ENCODE measurements at places on chromosomes 3 and 15.

DNA sequence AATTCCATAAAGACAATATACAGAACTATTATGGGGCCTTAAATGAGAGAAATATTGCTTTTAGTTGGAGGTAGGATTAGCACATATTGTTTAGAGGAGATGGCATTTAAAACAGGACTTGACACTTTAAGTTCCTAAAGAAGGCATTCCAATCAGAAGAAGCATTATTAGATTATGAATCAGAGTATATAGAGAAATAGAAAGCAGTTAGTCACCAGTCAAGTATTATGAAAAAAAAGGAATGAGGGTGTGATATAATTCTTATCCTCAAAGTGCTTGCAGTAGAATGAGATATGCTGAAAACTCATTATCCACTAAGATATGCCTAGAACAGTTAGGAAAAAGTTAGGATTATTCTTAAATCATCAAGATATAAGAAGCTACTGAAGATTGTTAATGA, 456.2 kb downstream of the ZNF385D start:
- DNase-seq = no peak

DNA sequence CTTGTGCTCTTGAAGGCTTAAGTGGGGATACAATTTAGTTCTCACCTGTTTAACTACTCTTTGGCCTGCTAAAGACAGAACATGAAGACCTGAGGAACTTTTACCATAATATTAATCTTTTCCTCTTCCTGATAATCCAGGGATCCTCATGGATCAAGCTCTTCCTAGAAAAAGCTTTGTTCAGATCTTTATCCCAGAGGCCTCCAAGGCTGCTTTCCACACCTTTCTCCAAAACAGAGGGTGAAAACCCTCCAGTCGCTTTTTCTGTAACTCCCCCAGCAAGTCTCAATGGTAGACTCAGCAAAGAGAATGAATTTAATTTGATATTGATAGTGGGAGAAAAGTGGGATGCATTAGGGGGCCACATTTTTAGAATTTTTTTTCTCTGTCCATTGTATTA, 203.6 kb downstream of the CGGBP1 start:
- no peak for DNase-seq

DNA sequence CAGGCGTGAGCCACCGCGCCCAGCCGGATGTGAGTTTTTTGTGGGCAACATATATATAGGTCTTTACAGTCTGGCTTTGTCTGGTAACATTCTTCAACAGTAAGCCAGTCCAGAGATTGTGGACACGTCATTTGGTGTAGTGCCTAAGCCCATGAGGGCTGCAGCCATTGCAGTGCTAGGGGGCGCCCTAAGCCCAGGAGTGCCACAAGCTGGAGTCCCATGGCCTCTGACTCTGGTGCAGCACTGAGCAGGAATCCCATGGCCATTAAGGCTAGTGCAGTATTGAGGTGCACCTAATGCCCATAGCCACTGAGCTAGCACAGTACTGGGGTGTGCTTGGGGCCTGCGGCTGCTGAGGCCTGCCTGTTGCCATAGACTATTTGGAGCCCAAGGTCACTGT, 136.4 kb upstream of the NDN start:
- DNase-seq = no peak

GRCh38 chr3:185916042-185916833, 21.6 kb downstream of the TRA2B start:
- DNase-seq = no peak

DNA sequence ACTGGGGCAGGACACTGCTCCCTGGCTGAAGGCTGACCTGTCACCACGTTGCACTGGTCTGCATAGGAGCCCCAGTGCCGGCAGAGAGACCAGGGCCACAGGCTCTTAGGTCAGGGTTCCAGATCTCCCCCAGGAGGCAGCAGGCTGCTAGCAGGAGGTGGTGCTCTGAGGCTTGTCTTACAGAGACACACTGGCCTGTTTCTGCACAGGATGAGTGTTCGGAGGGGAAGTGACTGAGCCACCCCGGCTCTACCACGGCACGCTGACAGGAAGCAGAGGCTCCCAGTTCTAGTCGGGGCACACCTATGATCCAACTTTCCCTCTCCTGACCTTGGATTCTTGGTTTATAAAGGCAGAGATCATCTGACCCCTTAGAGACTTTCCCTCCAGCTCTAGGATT, 8.6 kb downstream of the FBXL22 start:
- DNase-seq = no peak

DNA sequence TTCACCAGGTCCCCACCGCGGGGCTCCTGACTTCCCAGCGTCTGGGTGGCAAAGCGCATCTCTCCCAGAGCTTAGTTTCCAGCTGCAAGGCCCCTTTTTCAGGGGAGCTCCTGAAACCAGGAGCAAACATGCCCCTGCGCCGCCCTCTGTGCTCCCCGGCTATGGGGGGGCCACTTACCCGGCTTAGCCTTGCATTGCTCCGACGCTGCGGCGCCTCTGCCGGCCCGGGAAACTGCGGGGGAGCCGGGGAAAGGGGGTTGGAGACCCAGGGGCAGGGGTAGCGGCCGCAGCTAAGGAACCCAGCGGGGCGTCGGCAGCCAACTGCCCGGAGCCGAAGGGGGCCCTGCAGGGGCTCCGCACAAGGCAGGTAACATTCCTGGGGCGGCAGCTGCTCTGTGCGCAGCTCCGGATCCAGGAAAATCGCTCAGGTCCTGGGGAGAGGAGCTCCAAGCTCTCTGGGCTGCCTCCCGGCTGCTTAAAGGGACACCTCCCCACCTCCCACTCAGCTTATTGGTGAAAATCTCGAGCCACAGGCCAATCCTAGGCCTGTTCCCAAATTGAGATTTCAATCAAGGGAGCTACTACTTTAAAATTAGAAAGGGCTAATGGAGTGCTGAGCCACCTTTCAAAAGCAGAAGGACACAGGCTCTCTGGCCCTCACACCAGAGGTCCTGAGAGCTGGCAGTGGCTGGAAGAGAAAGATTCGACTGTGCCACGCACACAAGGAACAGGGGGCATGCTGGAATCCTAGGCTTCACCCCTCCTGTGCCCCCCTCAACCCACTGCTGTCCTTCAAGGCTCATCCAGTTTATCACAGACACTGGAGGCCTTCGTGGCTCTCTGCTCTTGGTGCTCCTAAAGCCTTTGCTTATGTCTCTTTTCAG, 42.7 kb upstream of the PRICKLE2 start:
- no peak for DNase-seq

GRCh38 chr3:186457236-186457635, 86.9 kb downstream of the CRYGS start:
- DNase-seq = no peak

DNA sequence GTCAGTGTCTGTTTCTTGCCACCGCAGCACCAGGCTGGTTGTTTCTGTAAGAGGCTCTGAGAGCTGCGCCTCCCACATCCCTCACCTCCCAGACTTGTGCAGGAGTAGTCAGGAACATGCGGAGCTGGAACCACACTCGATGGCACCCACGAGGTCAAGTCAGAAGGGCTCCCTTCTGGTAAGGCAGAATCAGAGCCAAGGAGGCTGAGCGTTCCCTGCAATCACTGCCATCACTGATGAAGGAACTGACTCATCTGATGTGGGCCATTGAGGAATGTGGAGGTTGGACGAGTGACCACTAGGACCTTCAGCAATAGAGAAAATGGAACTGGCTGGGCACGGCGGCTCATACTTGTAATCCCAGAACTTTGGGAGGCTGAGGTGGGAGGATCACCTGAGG, 35.7 kb upstream of the BLM start:
- DNase-seq = no peak

DNA sequence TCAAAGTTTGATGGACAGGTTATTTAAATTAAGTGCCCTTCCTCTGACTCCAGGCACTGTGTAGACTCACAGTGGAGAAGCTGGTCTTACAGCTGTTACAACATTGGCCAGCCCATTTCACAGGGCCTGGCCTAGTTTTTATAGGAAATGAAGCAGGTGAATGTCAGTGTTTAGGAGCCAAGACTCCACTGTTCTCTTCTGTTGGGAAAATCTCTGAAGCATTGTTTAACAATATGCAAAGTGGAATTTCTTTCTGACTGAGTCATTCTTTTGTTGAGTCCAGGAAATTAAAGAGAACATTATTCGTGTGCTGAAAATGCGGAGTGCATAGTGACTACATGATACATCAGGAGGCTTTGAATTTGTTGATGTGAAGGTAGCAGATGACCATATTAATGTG, 64.7 kb downstream of the ARRDC4 start:
- no peak for DNase-seq
